ENCODE measurements at places on chromosomes 4 and X.

DNA sequence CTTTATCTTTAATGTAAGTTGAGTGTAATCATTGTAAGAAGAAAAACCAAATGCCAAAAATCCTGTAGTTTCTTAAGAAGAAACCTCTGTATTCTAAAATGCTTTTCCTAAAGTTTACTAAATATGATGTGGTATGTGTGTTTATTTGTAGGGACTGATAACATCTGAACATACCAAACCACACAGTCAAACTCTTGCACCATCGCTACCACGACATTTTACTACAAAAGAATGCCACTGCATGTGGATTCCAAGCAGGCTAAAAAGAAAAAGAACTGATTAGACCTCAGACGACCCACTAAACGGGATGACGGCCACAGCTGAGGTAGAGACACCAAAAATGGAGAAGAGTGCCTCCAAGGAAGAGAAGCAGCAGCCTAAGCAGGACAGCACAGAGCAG lies 46.1 kb downstream of the LAS1L start:
- DNase-seq, result peak; percentile 3

DNA sequence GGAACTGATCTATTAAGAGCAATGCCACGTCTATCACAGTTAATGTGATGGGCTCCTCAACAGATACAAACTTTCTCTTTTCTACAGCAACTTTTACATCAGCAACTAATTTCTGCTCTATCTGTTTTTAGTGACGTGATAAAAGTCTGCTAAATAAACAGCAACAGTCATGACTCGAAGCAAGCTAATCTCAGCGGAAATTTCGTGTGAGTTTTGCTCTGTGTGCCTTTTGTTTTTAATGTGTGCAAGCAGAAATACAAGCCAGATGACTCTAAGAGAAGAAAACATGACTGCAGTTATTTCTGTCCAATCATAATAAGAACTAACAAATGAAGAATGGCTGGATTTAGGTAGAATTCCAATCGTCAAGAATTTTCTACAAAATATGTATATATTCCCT lies 214.3 kb downstream of the LDB2 start:
- no peak for DNase-seq

DNA sequence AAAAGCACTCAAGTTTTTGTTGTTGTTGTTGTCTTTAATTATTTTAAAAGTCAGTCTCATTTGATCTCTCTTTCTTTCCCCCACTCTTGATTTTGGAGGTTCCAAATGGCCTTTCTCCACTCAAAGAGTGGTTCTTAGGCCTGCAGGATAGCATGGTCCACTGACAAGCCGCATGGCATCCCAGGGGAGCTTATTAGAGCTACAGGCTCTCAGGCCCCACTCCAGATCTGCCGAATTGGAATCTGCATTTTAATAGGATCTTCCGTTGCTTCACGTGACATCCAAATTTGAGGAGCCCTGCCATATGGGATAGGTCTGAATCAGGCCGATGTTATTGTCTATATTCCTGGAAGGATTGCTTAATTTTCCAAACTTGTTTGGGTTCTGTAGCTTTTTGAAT lies 72.1 kb downstream of the CPE start:
- no peak for DNase-seq

DNA sequence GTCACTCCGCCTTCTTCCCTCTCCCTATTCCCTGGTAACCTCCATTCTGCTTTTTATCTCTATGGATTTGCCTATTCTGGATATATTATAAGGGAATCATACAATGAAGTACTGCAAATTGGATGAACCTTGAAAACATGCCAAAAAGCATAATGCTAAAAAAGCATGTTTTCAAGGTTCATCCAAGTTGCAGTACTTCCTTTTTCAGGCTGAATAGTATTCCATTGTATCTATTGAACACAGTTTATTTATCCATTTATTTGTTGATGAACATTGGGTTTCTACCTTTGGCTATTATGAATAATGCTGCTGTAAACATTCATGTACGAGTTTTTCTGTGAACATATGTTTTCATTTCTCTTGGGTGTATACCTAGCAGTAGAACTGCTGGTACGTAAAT lies 9.2 kb downstream of the SAP30 start:
- no peak for DNase-seq

GRCh38 chrX:134600714-134601113 lies 57.6 kb downstream of the PLAC1 start:
- peak; percentile 40 for DNase-seq

GRCh38 chrX:129480889-129481288 lies 42.4 kb downstream of the SMARCA1 start:
- DNase-seq, result no peak

DNA sequence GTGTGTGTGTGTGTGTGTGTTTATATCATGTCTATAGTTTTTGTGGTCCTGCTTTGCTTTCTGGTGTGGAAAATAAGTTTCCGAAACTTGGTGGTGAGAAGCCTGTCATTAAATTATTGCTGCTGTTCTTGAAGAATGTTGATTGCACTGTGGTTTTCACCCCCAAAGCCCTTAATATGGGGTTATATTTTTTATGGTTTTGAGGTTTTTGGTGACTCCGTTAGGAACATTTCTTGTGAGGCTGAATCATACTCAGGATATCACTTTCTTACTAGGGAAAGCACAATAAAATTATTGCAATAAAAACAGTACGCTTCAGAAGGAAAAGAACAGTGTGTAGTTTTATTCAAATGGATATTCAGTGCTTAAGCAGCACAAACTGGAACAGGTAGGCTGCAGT lies 539.1 kb upstream of the MAGEB18 start:
- peak; percentile 2 for DNase-seq

DNA sequence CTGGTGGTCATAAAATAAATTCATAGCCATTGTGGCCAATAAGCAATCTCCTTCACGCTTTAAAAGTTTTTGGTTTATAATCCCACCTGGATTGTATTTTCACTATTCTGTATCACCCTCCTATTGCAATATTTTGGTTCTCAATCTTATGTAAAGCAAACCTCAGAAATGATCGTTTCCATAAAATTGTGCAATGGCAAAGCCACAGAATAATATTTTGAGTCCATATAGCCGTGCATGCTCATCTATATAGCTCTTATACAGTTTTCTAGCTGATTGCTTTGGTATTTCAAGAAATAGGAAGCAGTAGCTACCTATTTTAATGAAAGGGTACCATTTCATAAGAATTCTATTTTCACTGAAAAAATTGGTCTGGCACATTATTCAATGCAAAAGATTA lies 10.0 kb upstream of the HAND2 start:
- no peak for DNase-seq

DNA sequence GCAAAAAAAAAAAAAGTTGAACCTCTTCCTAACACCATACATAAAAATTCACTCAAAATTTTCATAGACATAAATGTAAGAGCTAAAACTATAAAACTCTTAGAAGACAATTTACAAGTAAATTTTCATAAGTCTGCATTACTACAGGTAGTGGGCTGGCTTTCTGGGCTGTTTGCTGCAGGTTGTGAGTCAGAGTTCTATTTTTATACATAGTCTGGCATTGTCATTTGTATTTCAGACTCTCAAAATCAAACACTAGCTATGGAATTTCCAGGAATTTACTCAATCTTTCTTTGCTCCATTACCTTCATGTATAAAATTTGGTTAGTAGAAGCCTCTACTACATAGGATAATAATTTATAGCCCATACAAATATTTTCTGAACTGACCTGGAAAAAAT lies 227.2 kb downstream of the COX18 start:
- peak; percentile 19 for DNase-seq

GRCh38 chr4:109365939-109366338 lies 63.5 kb upstream of the COL25A1 start:
- DNase-seq, result no peak

DNA sequence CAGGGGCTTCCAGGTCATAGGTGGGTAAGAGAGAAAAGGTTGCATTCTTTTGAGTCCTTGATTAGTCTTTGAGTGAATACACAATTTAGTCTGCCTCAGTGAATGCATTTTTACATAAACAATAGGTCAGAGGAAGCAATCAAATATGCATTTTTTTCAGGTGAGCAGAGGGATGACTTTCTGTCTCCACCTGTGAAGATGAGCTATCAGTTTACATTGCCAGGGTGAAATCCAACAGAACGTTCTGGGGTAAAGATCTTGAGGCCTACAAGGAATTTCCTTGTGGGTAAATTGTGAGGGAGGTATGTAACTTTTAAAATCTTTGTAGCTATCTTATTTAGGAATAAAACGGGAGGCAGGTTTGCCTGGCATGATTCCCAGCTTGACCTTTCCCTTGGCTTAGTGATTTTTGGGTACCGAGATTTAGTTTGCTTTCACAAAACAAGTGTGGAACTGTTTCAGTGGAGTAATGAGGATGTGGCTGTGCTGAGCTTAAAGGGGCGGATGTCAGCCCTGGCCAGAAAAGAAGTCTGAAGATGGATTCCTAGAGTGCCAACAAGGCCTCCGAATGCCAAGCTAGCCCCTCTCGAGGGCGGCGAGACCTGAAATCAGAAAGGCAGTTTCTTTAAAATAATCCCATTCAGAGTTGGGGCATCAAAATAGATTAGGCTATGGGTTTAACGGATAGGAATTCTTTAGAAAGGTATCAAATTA lies 29.5 kb downstream of the TMEM131L start:
- no peak for DNase-seq

- no peak for DNase-seq
Observed at GRCh38 chrX:2989565-2989964, 16.8 kb upstream of the ARSH start.

GRCh38 chrX:51461053-51462044 lies 35.0 kb downstream of the NUDT11 start:
- peak; percentile 49 for DNase-seq

GRCh38 chrX:29143356-29143755 lies 556.1 kb downstream of the IL1RAPL1 start:
- peak; percentile 26 for DNase-seq

GRCh38 chr4:53066155-53066554 lies 204.0 kb downstream of the RASL11B start:
- no peak for DNase-seq

GRCh38 chr4:140351093-140352075 lies 22.1 kb upstream of the SCOC start:
- no peak for DNase-seq

DNA sequence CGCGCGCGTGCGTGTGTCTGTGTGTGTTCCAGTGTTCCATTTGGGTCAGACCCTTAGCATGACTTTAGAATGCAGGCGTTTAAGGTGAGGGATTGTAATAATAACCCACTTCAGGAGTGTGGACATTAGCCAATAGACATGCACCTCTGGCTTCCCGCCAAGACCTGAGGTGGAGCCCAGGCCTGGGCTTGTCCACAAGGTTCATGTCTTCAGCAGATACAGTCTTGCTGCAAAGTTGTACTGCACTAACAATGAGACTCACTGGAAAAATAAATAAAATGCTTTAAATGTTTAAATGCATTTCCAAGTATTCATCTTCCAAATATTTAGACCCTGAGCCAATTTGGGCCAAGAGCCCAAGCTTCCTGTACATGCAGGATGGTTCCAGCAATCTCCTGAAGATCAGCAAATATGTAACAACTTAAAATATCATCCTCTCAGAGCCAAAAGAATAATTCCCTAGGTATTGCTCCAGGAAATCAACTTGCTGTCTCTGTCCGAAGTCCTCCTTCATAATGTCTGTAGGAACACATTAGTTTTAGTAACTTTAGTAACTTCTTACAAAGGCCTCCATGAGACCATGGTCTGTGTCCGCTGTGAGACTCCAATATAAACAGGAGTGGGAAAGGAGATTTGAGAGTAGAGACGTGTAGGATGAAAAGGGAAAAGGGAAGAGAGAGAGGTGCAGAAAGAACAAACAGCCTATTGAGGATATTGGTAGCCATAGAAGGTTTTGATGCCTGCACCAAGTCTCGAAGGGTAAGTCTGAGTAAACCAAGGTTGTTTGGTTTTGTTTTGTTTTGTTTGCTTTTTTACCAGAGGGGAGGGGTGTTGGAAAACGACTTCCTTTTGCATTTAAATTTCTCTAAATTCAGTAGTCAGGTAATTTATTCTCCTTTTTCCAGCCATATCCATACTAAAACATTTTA lies 98.5 kb upstream of the KLF3 start:
- DNase-seq, result peak; percentile 92

DNA sequence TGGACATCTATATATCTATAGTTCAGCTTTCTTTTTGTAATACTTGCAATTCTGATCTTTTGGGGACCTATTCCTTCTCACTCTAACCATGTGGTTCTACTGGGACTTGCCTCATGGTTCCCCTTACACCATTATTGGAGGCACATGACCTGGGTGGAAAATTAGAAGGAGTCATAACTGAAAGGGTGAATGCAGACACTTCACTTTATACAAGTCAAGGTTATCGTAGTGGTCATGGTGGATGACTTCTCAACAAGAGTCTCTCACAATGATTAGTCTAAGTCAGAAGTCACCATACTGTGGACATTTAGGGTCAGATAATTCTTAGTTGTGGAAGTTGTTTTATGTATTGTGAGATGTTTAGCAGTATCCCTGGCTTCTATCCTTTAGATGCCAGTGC lies 10.5 kb upstream of the EIF4E start:
- DNase-seq, result no peak

DNA sequence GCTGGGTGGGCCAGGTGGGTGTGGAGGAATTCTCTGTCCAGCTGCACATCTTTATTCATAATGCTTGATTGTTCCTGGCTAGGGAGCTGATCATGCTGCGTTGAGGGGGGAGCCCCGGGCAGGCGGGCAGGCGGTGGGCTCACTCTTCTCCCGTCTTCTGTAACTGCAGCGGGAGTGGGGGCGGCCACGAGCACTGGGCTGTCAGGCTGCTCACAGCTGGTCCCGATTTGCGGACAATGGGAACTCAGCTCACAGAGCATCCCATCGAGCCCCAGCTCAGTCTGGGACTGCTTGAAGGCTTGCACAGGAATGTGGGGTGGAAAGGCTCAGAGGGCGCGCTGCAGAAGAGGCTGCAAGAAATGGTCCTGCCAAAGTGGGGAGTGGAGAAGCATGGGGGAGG lies 63.8 kb downstream of the EFNB1 start:
- DNase-seq, result no peak

GRCh38 chrX:108224727-108225621 lies 133.4 kb downstream of the ATG4A start:
- DNase-seq, result peak; percentile 53

DNA sequence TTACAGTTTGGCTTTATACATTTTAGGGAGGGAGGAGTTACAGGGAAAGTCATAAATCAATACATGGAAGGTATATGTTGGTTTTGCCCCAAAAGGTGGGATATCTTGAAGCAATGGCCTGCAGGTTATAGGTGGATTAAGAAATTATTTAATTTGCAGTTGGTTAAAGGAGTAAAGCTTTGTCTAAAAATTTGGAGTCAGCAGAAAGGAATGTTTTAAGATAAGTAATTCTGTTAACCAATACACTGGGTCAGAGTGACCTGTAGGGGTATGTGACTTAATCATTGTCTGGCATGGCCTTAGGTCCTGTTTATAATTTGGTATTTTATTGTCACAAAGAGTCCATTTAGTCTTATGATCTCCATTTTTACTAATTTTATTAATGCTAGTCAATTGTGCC lies 115.0 kb downstream of the AGTR2 start:
- no peak for DNase-seq

DNA sequence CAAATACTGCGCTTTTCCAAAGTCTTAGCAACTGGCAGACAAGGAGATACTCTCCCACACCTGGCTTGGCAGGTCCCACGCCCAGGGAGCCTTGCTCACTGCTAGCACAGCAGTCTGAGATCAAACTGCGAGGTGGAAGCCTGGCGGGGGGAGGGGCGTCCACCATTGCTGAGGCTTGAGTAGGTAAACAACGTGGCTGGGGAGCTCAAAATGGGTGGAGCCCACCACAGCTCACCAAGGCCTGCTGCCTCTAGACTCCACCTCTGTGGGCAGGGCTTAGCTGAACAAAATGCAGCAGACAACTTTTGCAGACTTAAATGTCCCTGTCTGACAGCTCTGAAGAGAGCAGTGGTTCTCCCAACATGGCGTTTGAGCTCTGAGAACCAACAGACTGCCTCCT lies 23.0 kb upstream of the NFKB1 start:
- DNase-seq, result no peak

- no peak for DNase-seq
Observed at GRCh38 chr4:150080875-150081274, 2.6 kb downstream of the DCLK2 start.

All from MCF 10A (cell line).